CD8-positive, alpha-beta T cell (primary cell): ENCODE measurements at places on chromosomes 12 and 14.

GRCh38 chr14:39434401-39434800, 2.2 kb upstream of the FBXO33 start:
- DNase-seq, result no peak

GRCh38 chr12:1103632-1104031, 112.6 kb downstream of the ERC1 start:
- DNase-seq, result no peak

DNA sequence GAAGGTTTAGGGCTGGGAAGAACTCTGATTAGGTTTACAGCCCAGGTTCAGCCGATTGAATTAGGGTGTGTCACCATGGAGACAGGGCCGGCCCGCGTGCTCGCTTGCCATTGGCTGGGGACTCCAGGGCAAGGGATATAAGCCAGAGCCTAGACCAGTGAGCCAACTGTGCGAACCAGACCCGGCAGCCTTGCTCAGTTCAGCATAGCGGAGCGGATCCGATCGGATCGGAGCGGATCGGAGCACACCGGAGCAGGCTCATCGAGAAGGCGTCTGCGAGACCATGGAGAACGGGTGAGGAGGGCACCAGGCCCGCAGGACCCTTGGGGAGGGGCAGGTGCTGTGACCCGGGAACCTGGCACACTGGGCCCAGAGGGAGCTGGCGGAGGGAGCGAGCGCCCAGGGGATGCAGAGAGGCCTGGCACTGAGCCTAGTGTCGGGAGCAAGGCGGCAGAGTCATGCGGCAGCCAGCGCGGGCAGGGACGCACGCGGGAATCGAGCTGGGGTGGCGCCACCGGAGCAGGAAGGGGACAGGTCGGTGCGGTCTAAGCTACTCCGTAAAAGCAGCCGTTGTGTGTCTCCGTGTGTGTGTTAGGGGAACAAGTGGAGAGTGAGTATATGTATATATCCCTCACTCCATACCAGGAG, at the start of gene PNP:
PNP (plus strand) TSS at position 165 of the 648 bp plus-strand sequence; CDS start at position 284, 119 bp downstream.
- peak; percentile 92 for DNase-seq

GRCh38 chr12:59938190-59938962, 342.5 kb downstream of the SLC16A7 start:
- DNase-seq, result no peak

DNA sequence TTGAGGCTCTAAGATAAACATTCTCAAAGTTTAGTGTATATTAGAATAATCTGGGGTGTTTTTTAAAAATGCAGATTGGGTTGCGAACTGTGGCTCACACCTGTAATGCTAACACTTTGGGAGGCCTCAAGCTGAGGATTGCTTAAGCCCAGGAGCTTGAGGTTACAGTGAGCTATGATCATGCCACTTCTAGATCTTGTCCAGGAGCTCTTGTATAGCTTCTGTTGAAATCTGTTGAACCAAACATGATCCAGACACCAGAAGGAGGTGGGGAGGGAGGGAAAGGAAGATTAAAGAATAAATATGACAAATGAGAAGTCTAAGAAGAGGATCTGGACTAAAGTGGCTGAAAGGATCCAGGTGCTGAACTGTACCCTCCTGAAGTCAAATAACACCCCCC, 14.4 kb downstream of the PDE1B start:
- no peak for DNase-seq

GRCh38 chr14:97218691-97219430, 421.7 kb downstream of the VRK1 start:
- peak; percentile 46 for DNase-seq

- DNase-seq, result no peak
Observed at GRCh38 chr14:95652690-95653089, 33.5 kb upstream of the TCL1B start.

- no peak for DNase-seq
Observed at GRCh38 chr14:33941718-33942117, 9.2 kb downstream of the EGLN3 start.

DNA sequence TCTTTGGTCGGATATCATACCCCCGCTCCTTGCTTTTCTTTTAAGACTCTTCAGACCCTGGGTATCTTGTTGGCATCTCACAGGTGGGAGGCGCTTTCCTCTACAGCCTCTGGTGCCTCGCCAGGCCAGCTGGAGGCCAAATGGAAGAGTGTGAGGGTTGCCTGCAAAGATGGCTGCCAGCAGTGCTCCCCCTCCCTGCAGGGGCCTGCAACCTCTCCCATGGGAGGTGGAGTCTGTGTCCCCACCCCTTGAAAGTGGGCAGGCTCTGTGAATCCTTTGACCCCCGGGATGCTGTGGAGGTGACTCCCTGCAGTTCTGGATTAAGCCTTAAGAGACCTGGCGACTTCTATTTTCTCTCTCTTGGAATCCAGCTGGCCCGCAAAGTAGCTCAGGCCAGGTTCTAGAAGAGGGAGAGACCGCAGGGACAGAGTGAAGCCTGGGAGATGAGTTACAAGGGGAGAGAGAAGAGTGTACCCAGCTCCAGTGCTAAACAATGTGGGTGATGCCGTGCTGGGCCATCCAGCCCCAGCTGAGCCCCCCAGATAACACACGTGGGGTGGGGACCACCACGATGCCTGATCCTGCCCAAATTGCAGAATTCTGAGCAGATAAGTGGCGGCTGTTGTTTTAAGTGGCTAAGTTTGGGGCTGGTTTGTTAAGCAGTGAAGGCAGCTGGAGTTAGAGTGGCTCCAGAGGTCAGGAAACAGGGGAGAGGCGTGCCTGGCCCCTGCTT, 37.9 kb upstream of the NCOR2 start:
- no peak for DNase-seq

DNA sequence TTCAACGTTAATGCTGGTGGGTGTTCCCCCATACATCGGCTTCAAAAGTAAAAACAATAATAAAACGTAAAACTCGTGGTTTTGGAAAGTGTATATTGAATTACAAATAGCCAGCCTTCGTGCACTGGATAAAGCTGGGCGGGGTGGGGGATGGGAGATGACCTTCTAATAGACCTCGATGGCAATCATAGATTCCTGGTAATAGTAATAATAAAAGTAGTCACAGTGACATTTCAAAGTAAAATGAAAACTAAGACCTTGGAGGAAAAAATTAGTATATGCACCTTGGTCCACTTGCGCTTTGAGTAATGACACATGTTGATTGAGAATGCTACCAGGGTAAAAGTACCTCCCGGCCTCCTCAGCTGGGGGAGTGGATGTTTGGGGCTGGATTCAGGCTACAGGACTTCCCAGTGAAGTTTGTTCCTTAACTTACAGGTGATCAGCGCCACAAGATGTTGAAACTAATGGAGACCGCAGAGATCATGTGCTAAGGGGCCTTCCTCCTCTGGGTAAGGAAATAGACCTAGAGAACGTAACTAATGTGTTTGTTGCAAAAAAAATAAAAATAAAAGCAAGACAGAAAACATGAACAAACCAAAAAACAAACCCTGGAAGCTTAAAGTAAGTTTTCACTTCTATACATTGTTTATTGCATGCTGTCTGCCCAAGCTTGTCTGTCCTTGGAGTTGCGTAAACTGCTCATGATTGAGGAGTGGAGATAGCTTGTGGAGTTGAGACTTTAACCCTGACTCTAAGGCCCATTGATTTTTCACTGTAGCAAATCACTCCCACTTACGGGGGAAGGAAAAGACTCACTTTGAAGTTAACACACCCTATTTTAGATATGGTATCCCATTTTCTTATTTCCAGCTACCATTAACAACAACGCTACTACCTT, 907 bp upstream of the LRIG3 start:
- no peak for DNase-seq
